ENCODE measurements at places on chromosomes 5 and 9.
A peak's percentile ranks its signal among the peaks of the same experiment; 100 is the strongest.

DNA sequence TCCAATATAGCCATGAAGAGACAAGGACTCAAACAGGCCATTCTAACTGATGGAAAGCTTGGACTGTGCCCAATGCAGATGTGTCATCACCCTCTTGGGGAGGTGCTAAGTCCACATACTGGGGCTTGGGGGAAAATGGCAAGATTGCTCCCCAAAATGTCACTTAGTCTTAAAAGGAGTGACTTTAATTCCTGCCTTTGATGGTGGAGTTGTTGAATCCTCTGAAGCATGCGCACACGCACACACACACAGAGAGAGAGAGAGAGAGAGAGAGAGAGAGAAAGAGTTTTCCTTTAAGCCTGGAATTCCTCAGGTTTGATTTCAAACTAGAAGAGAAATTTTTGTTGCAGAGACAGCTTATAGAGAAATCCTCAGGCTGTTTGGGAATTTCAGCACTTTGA, 161.9 kb upstream of the GAS1 start:
- peak; percentile 82 for DNase-seq

DNA sequence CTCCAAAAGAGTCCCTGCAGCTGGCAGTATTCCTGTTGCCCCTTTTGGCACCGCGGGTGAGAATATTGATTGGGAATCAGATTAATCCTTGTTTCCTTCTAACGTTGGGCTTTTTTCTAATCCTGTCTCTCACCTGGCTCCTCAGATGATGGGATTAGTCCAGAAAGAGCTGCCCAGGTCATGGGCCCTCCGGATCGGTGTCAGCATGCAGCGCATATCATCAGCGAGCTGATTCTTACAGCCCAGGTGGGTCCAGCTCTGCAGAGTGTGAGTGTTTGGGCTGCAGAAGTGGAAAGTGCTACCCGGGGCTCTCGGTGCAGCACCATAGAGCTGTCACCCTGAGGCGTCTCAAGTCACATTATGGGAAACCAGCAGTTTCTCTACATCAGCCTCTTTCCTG, 40.9 kb upstream of the PRDM12 start:
- no peak for DNase-seq

DNA sequence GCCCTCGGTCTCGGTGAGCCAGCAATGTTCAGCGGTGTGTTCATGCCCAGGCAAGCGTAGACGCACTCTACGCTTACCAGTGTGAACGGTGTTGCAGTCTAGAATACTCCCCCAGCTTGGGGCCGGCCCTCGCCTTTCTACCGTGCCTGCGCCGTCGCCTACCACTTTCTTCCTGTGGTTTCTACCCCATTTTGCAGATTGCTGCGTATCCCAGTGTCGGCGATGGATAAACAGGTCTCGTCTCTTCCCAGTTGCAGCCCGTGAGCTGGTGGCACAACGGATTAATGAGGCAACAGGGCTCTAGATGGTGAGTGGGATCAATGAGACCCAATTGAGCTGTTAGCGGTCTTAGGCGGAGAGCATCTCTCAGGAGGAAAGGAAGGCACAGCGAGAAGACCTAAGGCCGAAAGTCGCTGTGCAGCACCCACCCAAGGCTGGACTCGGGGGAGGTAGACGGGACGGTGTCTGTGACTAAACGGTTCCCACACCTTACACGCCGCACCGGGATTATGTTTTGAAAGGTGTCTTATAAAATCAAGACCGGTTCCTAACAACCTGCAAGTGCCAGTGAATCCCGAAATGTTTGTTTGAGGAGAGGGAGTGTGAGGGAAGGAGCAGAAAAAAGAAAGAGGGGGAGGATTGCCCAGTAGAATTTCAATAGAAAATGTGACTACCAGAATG, 5.8 kb downstream of the OTP start:
- no peak for DNase-seq

DNA sequence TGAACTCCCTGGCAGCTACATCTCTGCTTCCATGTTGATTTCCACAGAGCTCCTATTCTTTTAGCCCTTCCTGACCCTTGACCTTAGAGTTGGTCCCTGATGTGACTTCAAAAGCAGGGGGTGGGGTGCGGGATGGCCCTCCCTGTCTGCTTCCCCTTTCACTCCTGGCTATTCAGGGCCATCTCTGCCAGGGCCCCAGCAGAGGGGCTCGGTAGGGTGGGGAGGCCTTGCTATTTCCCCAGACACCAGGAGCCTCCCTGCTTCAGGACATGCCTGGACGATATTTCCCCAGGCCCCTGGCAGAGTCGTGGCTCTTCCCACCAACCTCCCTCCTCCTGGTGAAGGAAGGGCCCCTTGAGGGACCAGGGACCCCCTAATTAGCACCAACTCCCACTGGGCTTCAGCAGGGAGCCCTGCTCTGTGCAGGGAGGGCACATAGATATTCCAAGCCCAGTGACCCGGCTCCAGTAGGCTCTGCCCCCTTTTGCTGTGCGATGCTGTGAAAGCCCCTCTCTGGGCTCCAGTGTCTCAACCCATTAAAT, 17.3 kb downstream of the CORO2A start:
- DNase-seq = no peak

DNA sequence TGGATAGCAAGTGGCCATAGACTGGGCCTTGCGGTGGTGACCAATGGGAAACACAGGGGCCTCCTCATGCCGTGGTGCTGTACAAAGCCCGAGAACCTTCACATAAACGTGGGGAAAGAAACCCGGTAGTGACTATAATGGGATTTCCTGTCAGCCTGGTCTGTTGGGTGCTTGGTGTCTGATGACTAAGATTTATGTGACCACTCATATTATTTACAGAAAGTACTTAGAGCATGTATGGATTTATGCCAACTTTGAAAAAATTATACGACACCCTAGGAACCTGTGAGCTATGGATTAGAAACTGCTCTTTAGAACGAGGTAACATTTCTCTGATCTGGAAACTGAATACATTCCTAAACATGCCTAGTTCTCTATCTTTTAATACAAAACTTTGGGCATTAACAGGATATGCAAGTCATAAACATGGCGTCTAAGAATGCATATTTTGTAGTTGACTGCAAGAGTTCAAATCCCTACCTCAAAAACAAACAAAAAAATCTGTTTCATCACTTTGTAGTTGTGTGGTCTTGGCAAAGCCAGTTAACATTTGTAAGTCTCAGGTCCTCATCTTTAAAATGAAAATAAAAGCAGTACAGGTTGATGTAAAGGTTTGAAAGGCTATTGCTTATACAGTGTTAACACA, 85.4 kb downstream of the TMEM167A start:
- peak; percentile 14 for DNase-seq

DNA sequence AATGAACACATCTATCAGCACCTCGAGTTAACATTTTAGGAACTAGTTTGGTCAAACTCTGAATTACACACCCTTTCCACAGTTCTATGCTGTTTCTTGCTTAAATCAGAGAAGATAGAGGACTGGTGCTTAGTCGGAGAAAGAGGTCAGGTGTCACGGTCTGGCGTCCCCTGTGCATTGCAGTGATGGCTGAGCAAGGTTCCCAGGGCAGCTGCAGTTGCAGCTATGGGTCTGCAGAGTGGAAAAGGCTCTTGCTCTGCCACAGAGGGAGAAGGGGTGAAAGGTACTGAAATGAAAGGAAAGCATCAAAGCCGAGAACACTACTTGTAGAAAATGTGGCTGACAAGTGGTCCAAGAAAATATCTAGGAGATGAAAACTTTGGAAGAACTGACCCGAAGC, 25.2 kb upstream of the SH3RF2 start:
- no peak for DNase-seq

- DNase-seq = no peak
Measured at GRCh38 chr5:32981061-32981460, 269.9 kb downstream of the NPR3 start.

DNA sequence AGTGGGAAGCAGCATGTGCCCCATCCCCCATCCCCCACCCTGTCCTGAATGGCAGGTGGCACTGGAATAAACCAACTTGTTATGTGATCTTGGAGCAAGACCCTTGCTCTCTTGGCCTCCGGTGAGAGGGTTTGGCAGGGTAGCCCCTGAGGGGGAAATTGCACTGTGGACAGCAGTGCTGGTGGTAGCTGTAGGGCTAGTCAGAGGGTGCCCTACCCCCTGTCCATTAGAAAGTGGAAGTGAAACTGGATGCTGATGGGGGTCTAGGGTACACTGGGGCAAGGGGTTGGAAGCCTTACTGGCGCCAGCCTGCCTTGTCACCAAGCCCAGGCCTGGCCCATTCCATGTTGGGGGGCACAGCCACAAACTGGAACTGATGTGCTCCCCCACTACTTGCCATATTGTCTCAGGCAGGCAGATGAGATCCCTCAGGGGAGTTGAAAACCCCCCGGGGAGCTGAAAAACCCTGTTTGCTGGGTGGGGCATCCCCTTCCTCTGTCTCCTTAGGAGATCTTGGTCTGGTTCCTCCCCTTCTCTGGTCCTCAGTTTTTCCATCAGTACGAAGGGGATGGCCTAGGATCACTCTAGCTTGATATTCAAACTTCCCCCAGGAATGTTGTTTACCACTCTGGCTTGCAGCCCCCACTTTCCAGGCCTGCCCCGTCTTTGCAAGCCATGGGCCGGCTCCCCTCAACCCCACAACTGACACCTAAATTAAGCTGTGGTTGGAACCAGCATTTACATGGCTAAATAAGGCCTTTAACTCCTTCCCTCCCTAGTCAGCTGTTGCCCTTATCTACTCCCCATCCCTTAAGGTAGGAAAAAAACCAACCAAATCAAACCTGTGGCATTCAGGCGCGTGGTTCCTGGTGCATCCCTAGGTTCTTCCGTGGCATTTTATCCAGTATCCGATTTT, 14.4 kb upstream of the SYNPO start:
- no peak for DNase-seq

- DNase-seq = peak; percentile 81
Measured at GRCh38 chr5:55172051-55172899, 702 bp downstream of the CDC20B start.

- DNase-seq = no peak
Measured at GRCh38 chr9:84499969-84500582, 159.5 kb upstream of the SLC28A3 start.

DNA sequence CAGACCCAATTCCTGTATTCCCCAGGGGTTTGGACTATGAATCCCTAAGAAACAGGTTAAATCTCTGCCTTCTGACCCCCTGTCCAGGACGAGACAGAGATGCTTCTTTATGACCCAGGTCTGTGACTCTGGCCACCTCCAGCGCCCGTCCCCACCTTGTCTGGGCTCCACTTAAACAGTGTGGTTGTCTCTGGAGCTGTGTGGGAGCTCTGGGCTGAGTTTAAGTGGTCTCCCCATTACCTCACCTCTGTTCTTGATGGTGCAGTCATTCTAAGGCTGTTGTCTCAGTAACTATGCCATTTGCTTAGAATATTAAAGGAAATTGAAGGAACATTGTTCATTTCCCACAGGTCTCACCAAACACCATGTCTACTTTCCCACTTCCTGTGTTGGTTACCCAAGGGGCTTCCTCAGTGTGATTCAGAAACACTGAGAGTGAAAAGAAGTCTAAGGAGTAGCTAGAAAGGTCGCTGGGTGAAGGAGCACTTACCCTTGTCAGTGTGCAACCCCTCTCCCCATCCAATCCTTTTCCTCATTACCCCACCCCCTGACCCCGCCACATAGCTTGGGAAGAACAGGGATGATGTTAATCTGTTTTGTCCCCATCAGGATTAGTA, 127.8 kb upstream of the CKMT2 start:
- no peak for DNase-seq

DNA sequence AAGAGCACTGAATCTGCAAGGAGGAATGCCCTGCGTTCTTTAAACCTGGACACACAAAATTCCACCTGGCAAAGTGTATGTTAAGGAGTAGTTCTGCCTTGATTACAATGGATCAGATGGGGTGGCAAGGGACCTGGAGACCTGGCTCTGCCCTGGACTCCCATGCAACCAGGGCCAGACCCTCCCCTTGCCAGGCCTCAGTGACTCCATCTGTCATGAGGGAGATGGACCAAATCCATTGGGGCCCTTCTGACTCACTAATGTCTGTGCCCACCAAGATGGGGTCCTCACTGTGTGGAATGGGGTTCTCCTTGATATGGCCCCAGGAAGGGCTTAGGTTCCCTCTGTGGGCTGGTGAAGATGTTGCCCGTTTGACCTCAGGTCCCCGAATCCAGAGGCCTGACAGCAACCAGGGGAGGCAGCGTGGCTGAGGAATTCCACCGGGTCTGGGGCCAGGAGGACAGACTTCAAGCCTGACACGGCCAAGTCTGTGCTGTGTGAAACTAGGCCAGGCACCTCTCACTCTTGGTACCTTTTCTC, 100.3 kb downstream of the PAX5 start:
- DNase-seq = no peak

DNA sequence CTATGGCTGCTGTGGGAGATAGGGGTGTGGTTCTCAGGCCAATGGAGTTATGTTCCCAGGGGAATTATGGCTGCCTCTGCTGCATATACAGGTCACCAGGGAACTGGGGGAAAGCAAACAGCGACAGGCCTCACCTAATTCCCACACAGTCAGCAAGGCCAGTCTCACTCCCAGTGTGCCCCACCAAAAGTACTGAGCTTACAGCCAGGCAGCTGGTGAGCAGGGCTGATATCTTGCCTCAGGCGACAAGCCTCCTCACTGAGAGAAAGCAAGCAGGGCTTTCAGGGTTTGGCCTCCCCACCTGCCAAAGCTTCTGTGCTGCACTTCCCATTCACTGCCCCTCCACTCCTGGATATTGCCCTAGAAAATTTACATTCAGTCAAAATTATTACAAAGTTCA, 273.8 kb upstream of the TARS1 start:
- no peak for DNase-seq

DNA sequence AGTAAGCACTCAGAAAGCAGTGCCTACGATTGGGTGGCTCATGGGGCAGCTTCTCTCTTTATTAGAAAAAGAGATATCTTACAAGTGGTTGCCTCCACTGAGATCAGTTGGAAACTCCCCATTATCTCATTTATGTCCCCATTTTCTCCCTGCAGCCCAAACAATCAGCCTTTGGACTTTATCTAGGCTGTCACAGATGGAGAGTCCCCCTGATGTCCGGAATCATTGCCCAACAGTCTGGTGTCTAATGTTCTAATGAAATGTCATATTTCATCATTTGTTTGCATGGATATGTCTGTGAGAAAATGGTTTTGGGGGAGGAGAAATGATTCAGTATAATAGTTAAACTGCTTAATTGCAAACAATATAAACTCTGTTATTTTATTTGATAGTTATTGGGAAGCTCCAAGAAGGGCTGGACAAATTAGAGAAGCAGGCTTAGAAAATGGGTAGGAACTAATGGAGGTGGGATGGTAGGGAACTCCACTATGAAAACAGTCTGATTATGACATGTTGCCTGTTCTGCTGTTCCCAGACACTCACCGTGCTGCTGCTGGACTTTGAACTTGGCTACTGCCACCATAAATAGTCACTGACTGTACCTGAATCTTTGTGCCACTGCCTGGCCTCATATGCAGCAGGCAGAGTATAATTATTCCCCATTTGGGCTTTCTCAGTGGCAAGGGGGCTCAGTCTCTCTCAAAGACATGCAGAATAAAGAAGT, 38.3 kb upstream of the SMAD5 start:
- no peak for DNase-seq
